Activated CD4-positive, alpha-beta T cell treated with anti-CD3 and anti-CD28 coated beads, Interleukin-2, amount 50 U/mL, for 24 hours (primary cell): ENCODE measurements at places on chromosomes 2 and 18.

DNA sequence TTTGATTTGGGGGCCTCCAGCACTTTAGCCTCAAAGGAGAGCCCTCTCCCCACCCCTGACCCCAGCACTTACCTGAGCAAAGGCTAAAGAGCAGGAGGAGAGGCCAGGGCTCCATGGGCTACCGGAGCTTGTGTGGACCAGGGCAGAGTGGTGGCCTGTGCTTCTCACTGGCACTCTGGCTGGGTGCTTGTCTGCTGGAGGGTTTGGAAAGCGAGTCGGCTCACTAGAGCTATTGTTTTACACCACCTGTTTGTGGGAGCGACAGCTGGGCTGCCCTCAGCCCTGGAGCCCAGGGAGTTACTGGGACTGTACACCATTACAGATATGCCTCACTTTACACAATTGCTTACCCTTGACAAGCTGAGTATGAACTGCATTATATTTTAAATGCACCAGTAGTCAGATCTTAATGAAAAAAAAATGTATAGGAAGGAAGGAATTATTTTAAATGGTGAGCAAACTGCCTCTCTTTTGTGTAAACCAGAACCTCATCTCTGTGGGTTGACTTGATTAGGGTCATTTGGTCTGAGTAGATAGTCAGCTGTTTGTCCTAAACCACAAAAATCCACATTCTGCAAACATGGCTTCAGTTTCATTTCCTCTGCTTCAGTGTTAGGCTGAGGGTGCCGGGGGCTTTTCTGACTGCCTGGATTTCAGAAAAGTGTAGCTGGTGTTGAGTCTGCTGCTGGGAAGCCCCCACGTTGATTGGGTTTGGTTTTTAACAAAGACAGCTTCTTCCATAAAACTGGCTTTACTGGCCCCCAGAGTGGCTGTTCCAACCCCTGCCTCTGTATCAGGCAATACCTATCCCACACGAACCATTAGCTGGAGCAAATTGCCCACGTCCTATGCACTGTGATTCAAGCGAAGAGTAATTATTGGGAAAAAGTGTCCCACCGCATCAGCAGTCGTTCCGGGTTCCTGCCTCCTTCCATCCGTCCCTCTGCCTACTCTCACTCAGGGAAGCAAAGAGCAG, at the start of gene CHRNA1:
Gene CHRNA1 (minus strand): TSS at position 193 of the 976 bp plus-strand sequence. CDS start 78 bp downstream, at position 115.
- DNase-seq = no peak

- DNase-seq = no peak
These were observed 78.5 kb downstream of the TANC1 start for GRCh38 chr2:159046966-159047365.

GRCh38 chr2:218329027-218329825, 27.4 kb upstream of the CATIP start:
- no peak for DNase-seq

- DNase-seq = no peak
These were observed 103.6 kb downstream of the BABAM2 start for GRCh38 chr2:27993950-27994728.

- DNase-seq = no peak
These were observed 23.8 kb downstream of the FBXO41 start for GRCh38 chr2:73260338-73260984.

- no peak for DNase-seq
These were observed 230.9 kb upstream of the RGPD4 start for GRCh38 chr2:107595749-107596148.

DNA sequence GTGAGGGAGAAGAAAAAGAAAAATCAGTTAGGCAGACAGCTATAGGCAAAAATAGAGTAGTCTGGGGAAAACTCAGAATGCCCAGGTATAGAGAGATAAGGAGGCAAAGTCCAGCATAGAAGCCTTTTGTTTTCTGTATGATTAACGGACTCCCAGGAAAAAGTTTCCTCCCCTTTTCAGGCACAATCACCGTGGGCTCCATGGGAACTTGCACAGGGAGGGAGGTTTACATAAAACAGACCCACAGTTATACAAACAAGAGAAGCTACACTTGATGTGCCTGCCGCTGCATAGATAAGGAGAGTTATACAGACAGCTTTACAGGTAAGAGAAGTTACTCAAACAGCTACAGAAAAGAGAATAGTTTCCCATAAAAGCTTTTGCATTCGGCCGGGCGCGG, 39.2 kb upstream of the SULT1C3 start:
- no peak for DNase-seq

- DNase-seq = no peak
These were observed 7.6 kb upstream of the LPIN1 start for GRCh38 chr2:11738589-11739436.

DNA sequence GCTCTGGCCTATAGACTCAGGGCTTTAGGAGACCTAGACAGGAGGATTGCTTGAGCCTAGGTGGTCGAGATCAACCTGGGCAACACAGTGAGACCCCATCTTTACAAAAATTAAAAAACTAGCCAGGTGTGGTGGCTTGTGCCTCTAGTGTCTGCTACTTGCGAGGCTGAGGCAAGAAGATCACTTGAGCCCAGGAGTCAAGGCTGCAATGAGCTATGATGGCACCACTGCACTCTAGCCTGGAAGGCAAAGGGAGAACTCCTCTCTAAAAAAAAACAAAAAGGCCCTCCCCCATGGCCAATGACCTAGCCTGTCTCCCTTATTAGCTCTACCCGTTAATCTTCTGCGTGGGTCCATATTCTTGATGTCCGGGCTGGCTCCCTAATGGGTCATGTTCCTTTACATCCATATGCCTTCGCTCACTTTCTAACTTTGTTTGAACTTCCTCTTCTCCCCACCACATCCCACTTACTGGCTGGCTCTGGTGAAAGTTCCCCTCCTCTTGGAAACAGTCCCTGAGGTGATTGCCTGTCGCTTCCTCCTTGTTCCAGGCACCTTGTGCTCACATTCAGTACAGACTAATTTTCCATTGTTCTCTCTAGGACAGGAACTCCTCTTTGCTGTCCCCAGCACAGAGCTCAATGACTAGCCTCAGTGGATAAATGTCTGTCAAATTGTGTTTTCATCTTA, 103.0 kb downstream of the AFF3 start:
- DNase-seq = no peak

GRCh38 chr2:235263205-235264120, 230.4 kb upstream of the AGAP1 start:
- DNase-seq = no peak

GRCh38 chr2:29918941-29919340, 2.4 kb downstream of the ALK start:
- no peak for DNase-seq

DNA sequence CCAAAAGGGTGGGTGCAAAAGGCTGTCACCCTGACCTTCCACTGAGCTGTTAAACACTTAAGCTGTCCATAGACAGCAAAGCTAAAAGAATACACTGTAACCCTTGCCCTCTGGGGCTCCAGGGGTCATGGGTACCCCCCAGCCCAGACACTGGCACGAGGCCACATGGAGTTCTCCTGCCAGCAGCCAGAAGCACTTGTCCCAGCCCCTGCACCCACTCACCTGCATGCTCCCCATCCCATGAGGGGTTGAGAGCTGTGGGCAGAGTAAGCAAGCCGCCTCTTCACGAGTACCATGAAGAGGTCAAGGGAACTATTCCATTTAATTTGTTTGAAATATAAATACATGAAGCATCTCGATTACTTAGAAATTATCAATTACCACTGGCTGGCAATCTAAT, 867.1 kb upstream of the ZEB2 start:
- no peak for DNase-seq

DNA sequence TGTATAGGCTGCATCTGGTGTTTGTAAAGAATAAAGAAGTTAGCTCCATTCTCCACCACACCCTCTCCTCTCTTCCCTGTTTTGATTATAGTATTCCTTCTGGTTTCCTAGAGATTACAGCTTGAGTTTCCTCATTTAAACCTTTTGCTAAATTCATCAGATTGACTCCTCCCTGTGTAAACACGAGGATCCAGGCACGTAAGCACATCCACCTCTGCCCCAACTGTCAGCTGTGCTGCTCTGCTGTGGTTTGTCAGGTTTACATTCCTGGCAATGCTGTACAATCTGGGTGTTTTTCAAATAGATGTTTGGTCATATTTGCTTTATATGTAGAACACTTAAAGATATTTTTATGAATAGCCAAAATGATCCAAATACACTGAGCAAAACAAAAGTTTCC, 302.8 kb downstream of the PTGR3 start:
- DNase-seq = no peak

- DNase-seq = no peak
These were observed 9.6 kb downstream of the SERPINB2 start for GRCh38 chr18:63897072-63897471.

GRCh38 chr18:74196220-74197119, 48.1 kb downstream of the TIMM21 start:
- peak; percentile 4 for DNase-seq

- no peak for DNase-seq
These were observed 37.6 kb upstream of the BAZ2B start for GRCh38 chr2:159653962-159654361.

- DNase-seq = no peak
These were observed 25.8 kb upstream of the ERICH2 start for GRCh38 chr2:170744248-170745002.

- no peak for DNase-seq
These were observed 24.1 kb downstream of the MRPL35 start for GRCh38 chr2:86223140-86223926.

GRCh38 chr2:216119986-216120385, 10.8 kb downstream of the XRCC5 start:
- no peak for DNase-seq

DNA sequence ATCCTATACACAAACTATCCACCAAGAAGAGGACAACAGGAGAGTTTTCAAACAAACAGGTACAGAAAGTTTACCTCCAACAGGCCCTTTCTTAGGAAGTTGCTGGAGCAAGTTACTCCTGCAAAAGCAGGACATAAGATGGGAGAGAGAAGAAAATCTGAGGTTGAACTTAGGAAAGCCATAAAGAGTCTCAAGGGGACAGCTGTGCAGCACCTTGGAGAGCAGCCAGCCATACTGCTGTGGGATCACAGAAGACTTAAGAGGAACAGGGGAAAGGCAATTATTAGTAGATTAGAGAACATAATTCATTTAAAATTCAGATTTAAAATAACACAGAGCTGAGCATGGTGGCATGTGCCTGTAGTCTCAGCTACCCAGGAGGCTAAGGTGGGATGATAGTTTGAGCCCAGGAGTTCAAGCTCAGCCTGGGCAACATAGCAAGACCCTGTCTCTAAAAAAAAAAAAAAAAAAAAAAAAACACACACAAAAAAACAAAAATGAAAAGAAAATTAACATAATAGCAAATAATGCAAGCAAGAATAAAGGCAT, 148.1 kb upstream of the SIX3 start:
- no peak for DNase-seq

- no peak for DNase-seq
These were observed 285.0 kb downstream of the GULP1 start for GRCh38 chr2:188576651-188577050.

DNA sequence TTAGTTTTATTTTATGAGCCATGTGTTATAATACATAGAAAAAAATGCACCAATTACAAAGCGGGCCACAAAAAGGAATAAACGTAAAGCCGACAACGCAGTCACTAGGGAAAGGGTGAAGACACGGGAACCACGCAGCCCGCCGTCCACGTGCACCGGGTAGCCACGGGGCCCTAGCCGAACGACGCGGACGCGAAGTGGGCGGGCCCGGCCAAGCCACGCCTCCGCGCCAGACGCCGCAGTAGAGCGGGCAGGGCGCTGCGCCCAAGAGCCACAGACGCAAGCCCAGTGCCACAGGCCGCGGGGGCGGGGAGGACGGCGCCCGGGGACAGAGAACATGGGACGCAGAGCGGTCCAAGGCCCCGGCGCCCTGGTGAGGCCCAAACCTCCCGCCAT, at the start of gene DUSP28:
Gene DUSP28 (plus strand): TSS at position 274 of the 396 bp plus-strand sequence. CDS start 328 bp downstream, outside the sequence.
- peak; percentile 80 for DNase-seq

DNA sequence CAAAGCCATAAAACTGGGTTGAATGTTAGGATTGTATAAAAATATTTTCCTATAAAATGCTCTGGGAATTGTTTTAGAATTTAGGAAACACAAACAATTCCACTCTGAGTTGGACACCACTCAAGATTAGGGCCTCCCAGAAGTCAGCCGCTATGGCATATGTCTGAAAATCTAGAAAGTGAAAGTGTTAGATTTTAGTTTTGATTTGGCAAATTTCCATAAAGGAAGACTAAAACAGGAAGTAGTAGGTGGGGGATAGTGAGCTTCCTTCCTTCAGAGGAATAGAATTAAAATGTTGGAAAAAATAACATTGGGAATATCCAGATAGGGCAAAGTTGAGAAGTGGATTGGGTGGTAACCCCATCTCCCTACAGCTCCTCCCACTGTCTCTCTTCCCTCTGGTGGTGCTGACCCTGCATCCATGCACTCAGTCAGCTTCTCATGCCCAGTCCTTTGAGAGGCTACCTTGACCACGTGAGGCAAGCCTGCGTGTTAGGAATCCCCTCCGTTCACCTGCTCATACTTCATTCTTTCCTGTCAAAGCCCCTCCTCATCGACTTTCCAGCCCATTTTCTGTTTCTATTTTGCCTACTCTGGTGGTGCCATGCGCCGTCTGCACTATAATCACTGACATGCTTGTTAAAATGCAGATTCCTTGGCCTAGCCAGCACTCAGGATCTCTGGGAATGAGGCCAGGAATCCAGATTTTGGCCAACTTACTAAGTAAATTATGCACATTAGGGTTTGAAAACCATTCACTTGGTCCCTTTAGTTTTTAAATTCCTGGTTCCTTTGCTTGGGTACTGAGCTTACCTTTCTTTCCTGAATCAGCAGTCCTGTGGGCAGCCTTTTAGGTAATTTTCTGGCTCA, 83.5 kb downstream of the POLE4 start:
- DNase-seq = no peak

GRCh38 chr2:207868855-207869596, 99.3 kb upstream of the FZD5 start:
- DNase-seq = no peak

DNA sequence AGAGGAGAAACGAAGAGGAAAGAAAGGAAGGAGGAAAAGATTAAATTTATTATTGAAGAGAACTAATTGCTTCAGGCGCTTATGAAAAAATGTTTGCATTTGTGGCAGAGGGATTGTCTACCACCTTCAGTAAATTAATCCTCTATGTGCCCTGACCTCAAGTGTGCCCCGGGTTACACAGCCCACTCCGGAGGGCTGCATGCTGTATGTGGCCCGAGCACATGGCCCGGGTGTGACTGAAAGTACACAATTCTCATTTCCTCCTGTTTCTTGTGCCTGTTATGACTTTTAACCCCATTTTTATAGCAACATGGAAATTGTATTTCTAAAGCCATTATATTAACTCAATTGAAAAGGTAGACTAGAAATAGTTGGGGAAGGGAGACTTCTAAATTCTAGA, 38.8 kb downstream of the ZEB2 start:
- no peak for DNase-seq

DNA sequence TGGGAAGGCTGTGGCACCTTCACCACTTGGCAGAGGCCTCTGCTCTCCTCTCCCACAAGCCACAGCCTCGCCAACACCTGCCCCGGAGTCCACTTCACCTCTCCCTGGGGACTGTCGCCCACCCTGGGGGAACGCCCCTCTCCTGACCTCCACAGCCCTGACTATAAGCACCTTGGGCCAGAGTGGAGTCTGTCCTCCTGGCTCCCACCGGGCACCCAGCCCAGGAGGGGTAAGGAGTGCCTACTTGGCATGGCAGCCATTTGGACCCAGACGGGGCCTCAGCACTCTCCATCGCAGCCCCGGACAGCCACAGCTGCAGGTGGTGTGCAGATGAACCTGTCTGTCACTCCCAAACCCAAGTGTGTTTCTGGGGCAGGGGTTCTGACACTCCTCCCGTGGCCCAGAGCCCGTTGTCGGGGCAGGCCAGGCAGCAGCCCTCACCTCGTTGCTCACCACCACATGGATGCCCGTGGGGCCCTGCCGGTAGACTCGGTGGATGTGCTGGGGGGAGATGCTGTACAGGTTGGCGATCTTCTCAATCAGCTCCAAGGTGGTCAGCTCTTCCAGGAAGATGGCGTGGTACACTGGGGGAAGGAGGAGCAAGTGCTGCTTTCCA, 53.5 kb downstream of the TFCP2L1 start:
- no peak for DNase-seq

- no peak for DNase-seq
These were observed 304.7 kb downstream of the FBXO15 start for GRCh38 chr18:73842795-73843394.
